ENCODE measurements at places on chromosomes 2 and 18.

DNA sequence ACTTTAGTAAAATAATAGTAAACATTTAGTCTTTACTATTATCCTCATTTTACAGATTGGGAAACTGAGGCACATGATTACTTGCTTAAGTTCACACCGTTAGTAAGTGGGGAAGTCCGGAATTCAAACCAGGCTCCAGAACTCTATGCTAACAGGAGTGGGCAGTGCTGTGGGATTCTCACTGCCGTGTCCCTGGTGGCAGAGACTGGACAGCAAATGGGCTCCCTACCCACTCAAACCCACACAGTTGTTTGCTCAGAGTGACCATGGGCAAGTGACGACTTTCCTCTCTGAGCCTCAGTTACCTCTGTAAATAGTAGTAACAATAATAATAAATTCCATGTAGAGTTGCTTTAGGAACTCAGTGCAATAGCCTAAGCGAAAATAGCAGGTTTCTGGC, 24.0 kb downstream of the MAIP1 start:
- no peak for DNase-seq

DNA sequence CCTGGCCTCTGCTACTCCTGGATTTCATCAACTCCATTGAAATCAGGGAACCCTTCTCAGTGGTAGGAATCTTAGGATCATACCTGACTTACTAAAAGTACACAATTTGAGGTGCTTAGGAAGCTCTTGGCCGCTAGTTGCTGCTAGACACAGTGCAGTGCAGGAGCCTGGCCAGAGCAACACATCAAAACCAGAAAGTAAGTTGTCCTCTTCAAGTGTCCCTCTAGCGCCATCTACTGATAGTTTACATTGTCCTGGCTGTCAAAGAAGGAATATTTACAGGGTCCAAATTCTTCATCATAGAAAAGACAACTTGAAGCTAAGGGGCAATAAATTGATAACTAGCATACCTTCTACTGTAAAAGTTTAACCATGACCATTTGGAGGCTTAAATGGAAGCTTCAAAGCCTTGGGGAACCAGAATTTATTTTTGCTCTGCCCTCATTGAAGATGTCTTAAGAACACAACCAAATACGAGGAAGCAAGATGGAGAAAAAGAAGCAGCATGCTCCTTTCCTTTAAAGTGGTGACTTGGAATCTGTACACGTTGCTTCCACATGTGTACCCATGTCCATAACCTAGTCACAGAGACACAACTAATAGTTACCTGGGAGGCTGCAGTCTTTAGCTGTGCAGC, 889.1 kb upstream of the GCFC2 start:
- peak; percentile 81 for DNase-seq

DNA sequence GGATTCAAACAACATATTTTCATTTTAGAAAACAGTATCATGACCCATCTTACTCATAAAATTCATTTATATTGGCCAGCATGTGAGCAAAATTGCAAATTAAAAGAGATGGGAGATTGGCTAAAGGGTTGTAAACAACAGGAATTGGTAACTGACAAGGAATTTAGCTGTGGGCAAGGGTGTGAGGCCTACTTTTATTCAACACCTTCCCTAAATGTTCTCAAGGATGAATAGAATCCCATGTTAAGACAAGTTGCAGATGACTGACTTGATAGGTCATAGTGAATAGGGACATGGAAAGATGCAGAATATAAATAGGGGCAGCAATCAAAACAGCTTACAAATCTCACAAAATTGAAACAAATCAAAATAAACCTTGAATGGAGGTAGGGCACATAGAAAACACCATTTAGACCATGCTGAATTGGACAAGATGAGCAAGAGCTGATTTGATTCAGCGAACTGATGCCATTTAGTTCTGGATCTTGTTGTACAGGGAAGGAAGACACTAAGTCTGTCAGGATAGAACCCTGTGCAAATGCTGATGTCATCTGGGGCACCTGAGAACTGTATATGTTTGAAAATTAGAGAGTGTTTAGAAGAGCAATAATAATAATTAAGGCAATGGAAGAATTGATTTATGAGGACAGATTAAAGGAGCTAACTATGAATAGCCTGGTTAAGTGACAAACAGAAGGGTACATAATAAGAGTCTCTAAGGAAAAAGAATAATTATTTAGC, 509.7 kb downstream of the ZEB2 start:
- DNase-seq: no peak

DNA sequence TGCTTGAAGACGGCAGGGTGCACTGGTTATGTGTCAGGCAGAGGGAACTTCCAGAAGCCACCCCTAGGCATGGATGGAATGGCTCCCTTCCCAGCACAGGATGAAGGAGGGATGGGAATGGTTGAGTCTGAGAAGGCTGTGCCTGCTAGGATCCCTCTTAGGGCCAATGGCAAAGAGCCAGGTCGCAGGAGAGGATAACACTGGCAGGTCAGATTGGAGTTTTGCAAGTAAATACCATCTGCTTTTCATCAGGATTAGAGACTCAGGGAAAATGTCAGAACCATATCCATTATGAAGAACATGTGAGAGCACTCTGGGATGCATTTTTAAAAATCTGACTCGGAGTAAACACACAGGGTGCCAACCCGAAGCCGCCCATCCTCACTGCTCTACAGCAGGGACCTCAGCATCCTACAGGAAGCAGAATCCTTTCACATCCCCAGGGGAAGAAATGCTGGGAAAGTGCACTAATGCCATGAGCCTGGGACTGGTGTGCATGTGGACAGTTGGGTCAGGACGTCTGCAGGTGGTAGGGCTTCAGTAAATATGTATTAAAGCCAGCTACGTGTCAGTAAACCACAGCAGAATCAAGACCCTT, 139.9 kb downstream of the MYT1L start:
- DNase-seq: no peak

- DNase-seq: no peak
Measured at GRCh38 chr2:235255693-235256092, 238.2 kb upstream of the AGAP1 start.

GRCh38 chr18:64528646-64529045, 379.8 kb upstream of the LINC00305 start:
- no peak for DNase-seq

DNA sequence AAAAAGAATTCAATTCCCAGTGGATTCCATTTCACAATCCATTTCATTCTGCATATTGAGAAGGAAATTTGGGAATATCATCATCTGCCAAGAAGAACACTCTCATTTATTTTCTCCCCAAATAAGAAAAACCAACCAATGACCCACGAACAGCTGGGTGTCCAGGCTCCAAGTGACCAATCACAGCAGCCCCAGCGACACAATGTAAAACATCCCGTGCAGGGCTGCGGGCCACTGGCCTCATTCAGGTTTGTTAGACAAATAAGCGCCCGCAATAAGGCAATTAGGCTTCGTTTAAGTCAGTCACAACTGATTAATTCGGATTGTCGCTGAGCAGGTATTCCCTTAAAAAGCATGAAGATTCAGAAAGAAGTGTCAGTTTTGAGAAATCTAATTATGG, 378.6 kb downstream of the EIPR1 start:
- DNase-seq: no peak

All from cardiac muscle cell (in vitro differentiated cells and primary cell).